ENCODE measurements at places on chromosomes 2 and 18. TPM values are rescaled to one million over a fixed set of nuclear protein-coding genes. Genes with fewer than 3 reads are reported as not detected.

The AMER3 gene
- total RNA-seq = not detected

DNA sequence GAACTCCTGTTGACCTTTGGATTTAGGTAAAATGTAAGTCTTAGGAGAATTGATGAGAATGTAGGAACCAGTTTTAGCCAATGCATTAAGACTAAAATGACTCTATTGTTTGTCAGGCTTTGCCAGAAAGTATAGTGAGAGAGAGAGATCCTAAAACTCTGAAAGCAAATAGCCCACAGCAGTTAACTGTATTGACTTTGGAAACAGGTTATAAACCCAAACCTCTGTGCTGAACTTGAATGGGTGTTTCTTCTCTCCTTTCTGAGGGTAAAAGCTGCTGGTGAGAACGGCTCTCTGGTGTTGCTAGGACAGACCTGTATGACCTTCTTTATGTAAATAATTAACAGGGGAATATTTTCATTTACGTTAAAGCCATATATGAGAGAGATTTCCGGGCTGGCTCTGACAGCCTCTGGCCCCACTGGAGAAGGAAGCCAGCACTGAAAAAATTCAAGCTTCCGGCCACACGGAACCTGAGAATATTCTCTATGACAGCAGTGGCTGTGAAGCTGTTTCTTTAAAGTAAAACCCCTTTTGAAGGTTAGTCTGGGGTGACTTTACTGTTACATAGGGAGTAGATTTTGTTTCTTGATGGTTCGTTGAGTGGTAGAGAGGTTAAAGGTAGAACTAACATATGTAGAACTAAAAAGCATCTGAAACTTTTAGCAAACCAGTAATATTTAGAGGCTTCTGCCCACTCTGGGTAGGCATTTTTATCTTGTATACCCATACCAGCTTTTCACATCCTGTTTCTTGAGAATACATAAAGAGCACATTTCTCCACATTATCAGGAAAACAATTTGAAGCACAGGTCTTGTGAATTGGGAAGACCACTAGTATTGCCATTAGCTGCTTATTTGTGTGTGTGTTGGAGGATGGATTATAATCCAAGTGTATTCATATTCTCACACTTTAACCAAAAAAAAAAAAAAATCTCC, 123.8 kb downstream of the SPTBN1 start:
- no peak overlapping the region for H3K4me3 ChIP-seq
- H3K27me3 ChIP-seq = no peaks in the 10 kb centered on the region
- peak overlapping the region; percentile 83 for H3K27ac ChIP-seq
- H3K4me1 ChIP-seq = peaks cover 97% of the 10 kb centered on the region

- H3K27me3 ChIP-seq = no peaks in the 10 kb centered on the region
- no peak for DNase-seq
- no peak overlapping the region for H3K4me3 ChIP-seq
- H3K36me3 ChIP-seq = no peaks in the 10 kb centered on the region
- no peak overlapping the region for H3K27ac ChIP-seq
Measured at GRCh38 chr2:157336137-157337010, 10.8 kb upstream of the ERMN start.

The CNPPD1 gene
- 51.7 TPM for total RNA-seq

DNA sequence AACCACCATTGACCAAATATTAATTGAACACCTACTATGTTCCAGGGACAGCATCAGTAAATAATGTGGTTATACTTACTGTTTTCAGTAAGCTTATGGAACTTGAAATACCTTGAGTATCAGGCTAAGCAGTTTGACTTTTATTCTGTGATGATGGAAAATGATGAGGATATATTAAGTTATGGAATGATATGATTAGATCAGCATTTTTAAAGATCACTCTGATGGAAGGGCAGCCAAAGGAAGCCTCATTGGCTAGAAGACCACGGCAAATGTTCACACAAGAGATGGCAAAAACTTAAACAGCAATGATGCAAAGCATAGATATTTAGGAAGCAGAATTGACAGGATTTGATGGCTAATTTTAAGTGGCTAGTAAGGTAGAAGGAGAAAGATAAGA, 266.9 kb upstream of the DPP10 start:
- no peaks in the 10 kb centered on the region for H3K4me1 ChIP-seq
- DNase-seq = no peak
- no peak overlapping the region for H3K27ac ChIP-seq
- no peak overlapping the region for H3K4me3 ChIP-seq

The ITGA4 gene
- 24.1 TPM for total RNA-seq

- no peak overlapping the region for H3K27ac ChIP-seq
- H3K36me3 ChIP-seq = peaks cover 21% of the 10 kb centered on the region
- H3K4me1 ChIP-seq = no peaks in the 10 kb centered on the region
- no peak for DNase-seq
- H3K4me3 ChIP-seq = no peak overlapping the region
- H3K27me3 ChIP-seq = no peaks in the 10 kb centered on the region
Measured at GRCh38 chr2:61057562-61057961, 8.1 kb upstream of the SANBR start.

DNA sequence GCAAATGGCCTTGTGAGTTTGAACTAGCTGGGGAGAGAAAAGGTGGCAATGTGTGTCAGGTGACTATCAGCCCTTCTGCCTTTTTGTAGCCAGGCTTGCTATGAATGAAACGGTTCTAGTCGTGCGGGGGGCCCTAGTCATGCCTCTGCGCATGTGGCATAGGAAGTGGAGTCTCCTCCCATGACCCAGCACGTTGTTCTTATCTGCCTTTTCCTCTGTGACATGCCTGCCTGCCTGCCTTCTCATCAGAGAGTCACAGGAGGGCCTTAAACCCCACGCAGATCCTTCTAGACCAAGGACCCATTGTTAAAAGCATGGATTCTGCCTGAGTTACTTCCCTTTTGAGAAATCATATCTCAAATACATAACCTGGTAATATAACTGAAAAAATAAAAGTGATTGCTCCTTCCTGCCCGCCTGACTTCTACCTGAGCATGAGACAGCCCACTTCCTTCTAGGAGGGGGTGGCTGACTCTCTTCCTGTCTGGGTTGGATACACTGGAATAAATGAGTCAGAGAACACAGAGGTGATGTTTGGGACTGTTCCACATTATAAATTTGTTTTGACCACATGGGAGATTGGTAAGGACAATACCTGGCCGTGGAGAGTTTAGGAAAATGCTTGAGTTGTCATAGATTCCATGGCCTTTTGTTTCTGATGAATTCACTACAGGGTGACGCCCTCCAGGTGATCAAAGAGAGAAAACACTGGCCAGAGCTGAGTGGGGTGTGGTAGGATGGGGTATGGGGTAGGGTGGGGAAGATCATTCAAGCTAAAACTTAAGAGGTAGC, 49.8 kb downstream of the FBLN7 start:
- H3K27ac ChIP-seq = no peak overlapping the region
- no peak overlapping the region for H3K4me3 ChIP-seq
- H3K36me3 ChIP-seq = no peaks in the 10 kb centered on the region
- no peak for DNase-seq
- no peaks in the 10 kb centered on the region for H3K4me1 ChIP-seq
- H3K27me3 ChIP-seq = no peaks in the 10 kb centered on the region

The NTSR2 gene
- not detected for total RNA-seq

DNA sequence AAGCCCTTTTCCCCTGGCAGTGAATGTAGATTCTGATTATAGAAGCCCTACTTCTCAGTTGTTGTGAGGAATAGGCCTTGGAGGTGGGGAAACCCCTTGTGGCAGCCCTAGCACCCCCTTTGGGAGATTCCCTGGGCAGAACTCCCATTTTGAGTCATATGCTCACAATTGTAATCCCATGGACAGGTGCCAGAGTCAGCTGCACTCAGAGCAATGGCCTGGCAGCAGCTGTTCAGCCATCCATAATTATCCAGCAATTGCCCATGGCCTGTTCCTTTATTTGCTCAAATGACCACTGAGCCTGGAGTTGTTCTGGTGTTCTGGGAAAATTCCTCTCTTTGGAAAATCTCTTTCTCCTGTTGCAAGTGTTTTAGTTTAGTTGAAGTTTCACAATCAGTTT, 71.7 kb downstream of the PTRHD1 start:
- DNase-seq = peak; percentile 60

DNA sequence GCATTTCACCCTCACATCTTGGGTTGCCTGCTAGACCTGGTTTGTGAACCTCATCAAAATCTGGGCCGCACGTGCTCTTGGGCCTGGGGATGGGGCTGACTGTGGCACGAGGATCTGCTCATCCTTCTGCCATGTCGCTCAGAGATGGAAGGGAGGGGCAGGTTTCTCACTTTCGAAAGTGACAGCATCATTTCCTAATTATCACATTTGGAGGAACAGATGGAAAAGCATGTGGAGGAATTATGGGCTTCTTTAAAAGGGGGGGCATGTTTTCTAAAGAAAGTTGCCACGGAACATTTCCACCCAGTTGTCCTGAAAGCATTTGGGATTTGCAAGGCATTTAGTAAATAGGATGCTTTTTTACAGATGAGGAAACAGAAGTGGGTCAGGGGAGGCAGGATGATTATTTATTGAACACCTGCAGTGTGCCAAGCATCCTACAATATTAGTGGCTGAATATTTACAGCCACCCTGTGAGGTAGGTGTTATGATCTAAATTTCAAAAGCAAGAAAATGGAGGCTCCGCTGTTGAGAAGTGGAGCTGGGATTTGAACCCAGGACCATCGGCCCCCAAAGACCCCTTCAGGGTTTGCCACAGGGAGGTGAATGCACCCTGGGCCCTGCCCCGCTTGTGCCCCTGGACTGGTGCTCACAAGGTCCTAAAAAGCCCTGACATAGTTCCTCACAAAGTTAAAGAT, 104.2 kb upstream of the MYCN start:
- no peak overlapping the region for H3K4me3 ChIP-seq
- H3K36me3 ChIP-seq = no peaks in the 10 kb centered on the region
- DNase-seq = no peak
